Left lobe of liver (tissue), 2 donors: ENCODE measurements at places on chromosomes 2 and 18. TPM values are rescaled to one million over a fixed set of nuclear protein-coding genes. Genes with fewer than 3 reads are reported as not detected.

Gene NMUR1
- total RNA-seq, result 0.30 TPM

Gene TXNDC2
- total RNA-seq, result not detected

Gene PROM2
- total RNA-seq, result 1.1 TPM

Gene C2orf15
- 0.23 TPM for total RNA-seq

Gene VAMP5
- 31.7 TPM for total RNA-seq

Gene CYP26B1
- 4.4 TPM for total RNA-seq

Gene PEX13
- total RNA-seq, result 22.3 TPM

Gene FAM237A
- not detected for total RNA-seq

Gene FSHR
- not detected for total RNA-seq

Gene ZCCHC2
- total RNA-seq, result 23.9 TPM

Gene AMER3
- total RNA-seq, result not detected
